ENCODE measurements at places on chromosomes 7 and 10. TPM values are rescaled to one million over a fixed set of nuclear protein-coding genes. Genes with fewer than 3 reads are reported as not detected.

DNA sequence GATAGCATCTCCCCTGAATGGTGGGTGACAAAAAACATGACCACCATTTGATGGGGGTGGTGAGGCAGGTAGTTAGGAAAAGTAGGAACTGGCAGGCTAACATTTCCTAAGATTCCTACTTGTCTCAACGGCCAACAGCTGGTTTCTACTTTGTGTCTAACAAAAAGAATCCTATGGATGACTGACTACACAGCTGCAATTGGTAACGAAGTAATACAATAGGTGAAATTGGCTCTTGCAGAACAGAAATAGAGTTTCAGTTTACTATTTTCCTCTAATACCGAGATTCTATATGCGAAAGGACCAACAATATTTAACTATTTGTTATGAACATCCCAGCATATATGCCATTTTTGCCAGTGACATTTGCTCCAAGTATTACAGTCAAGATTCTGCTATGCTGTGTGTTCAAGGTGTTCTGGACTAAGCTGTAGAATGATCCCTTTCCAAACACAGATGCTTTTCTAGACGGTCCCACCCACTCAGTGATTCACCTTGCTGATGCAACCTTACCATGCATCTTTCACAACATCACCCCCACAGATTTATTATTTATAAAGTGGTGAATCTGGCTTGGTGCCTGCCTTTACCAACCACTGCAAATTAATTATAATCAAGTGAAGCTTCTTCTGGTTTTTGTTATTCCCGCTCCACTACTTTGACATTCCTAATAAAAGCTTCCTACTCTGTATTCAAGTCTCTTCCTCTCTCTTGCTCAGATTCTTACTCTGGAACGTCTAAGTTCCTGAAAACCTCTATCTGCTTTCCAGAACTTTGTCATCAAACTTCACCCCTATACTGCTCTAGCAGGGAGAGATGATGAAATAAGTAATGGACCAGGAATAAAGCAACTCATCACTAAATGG is 16.8 kb downstream of the BBIP1 start:
- DNase-seq: no peak

DNA sequence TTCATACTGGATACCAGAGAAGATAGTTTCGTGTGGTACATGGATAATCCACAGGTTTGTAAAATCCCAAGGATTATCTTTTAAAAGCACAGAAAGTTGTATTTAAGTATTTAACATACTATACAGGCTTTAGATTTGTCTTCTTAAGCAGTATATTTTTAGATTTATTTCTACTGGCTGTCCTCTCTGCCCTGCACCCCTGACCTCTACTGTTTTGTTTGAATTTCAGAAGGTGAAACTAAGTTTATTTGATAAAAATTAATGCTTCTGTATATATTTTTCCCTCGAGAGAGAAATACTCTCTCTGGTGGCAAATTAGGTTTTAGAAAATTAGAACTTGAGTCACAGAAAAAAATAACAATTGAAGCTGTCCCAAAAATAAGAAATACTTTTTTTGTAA is 18.8 kb downstream of the PLEKHA1 start:
- no peak for DNase-seq

Gene TMEM213
- not detected for polyA plus RNA-seq

- no peak for DNase-seq
Observed at GRCh38 chr10:116720241-116720643, 22.1 kb downstream of the HSPA12A start.

DNA sequence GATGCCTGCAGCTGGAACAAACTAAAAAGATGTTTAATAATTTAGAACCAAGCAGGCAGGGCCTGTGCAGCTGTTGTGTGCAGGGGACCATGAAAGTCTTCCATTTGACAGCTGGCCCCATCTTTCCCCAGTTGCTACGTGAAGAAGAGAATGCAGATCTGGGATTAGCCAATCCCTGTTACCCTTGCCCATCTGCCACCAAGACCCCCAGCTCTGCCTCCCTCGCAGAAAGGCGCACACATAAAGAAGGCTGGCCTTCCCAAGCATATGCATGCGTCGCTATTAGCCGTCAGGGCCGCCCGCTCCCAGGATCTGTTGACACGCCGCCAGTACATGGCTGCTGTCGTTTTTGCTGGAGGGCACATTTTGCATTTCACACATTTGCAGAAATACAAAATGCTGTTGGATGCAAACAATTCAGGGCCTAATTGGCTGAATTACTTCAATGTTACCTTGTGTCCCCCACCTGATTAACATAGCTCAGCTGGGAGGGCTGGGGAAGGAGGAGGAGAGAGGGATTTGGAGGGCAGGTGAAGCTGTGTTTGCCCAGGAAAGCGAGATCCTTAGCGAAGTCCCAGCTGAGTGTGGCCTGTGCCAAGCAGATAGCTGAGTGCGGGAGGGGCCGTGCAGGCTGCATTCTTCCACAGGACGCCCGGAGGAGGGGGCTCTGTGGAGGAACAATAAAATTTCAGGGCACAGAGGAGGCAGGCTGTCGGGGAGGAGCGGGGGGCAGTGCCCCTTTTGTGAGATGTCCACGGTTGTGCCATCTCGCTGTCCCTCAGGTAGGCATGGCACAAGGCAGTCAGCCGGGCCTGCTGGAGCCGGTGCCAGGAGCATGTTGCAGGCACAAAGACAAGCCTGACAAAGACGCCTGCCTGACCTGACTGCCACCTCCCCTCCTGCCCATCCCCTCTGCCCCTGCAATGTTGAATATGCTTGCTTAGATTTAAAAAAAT is 443.0 kb upstream of the MKI67 start:
- no peak for DNase-seq

DNA sequence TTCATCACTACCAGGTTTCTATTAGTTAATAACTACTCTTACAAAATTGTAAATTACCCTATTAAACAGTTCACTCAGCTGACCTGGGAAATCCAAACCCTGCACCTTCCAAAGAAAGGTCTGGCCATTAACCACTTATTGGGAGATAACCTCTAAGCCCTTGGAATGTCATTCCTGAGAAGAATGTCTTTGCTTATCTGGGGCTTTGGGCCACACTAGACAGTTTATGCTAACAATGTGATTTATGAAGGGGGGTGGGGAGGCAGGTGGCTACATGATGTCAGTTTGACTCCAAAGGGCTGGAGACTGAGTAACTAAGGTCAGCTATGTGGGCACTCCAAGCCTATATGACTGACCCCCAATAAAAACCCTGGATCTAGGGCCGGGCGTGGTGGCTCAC is 50.7 kb downstream of the AKR1D1 start:
- no peak for DNase-seq

GRCh38 chr10:44832595-44833390 is 78.3 kb upstream of the TMEM72 start:
- DNase-seq: no peak

- DNase-seq: no peak
Observed at GRCh38 chr7:42543953-42544352, 306.9 kb upstream of the GLI3 start.

Gene TMEM184A
- polyA plus RNA-seq: 0.19 TPM

DNA sequence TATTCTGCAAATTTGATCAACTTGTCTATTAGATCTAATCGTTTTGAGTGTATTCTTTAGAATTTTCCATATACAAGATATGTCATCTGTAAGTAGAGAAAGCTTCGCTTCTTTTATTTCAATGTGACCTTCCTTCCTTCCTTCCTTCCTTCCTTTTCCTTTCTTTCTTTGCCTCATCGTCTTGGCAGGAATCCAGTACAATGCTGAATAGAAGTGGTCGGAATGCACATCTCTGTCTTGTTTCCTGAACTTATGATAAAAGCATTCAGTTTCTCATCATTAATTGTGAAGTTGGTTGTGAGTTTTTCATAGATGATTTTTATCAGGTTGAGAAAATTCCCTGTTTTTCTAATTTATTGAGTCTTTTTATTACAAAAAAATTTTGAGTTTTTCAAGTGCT is 300.7 kb upstream of the ZNF32 start:
- no peak for DNase-seq

Gene VAX1
- not detected for polyA plus RNA-seq

GRCh38 chr7:151925446-151926335 is 30.6 kb upstream of the GALNTL5 start:
- peak; percentile 82 for DNase-seq

Gene UCMA
- not detected for polyA plus RNA-seq

DNA sequence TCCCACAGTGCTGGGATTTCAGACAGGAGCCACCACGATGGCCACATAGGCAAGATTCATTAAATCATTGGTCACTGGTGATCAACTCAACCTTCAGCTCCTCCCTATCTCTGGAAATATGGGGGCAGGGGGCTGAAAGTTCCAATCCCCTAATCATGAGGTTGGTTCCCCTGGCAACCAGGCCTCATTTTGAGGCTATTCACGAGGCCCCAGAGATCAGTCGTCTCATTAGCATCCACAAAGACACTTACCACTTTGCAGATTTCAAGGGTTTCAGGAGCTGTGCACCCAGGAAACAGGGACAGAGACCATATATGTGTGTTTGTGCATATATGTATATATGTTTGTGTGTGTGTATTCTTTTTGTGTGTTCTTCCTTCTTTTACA is 7.7 kb upstream of the GUSB start:
- no peak for DNase-seq

DNA sequence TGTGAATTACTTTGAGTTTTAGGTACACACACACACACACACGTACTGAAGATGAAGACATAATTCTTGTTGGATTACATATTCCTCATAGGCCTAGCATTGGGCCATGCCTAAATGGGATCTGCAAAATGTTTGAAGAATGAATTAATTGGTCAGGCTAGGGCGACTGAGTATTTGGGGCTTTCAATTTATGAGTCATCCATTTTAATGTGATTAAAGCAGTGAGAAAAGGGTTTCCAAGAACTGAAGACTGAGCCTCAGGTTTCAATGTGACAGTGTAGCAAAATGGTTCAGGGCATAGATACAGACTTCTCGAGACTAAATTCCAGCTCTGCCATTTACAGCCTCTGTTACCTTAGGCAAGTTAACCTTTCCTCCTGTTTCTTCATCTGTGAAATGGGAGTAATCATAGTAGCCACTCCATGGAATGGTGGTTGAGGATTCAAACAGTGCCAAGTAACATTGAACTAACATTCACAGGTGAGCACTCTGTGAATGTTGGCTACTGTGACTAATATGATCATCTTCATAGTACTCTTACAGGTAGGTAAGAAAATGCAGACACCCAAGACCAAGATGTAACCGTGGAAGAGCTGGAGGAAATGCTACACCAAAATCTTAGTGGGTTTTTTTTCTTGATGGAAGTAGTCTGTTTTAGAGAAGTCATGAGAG is 7.6 kb downstream of the BPGM start:
- DNase-seq: no peak

GRCh38 chr7:150986099-150986512 is 4.7 kb upstream of the NOS3 start:
- no peak for DNase-seq

- DNase-seq: no peak
Observed at GRCh38 chr10:3054183-3054850, 13.0 kb upstream of the PFKP start.

DNA sequence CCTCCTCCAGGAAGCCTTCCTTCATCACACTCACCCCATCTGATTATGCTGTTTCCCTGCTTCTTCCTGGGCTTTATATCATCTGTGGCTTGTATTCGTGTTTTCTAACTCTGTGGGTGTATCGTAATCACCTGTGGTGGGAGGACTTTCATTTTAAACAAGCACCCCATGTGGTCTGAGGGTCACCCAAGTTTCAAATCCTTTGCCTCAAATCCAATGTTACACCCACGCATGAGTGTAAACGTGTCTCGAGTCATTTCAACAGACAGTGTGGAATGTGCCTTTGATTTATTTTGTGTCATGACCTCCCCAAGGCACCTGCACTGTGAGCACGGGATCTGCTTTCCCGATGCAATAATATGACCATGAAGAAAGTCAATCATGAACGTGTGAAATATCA is 17.5 kb upstream of the LYZL2 start:
- no peak for DNase-seq

DNA sequence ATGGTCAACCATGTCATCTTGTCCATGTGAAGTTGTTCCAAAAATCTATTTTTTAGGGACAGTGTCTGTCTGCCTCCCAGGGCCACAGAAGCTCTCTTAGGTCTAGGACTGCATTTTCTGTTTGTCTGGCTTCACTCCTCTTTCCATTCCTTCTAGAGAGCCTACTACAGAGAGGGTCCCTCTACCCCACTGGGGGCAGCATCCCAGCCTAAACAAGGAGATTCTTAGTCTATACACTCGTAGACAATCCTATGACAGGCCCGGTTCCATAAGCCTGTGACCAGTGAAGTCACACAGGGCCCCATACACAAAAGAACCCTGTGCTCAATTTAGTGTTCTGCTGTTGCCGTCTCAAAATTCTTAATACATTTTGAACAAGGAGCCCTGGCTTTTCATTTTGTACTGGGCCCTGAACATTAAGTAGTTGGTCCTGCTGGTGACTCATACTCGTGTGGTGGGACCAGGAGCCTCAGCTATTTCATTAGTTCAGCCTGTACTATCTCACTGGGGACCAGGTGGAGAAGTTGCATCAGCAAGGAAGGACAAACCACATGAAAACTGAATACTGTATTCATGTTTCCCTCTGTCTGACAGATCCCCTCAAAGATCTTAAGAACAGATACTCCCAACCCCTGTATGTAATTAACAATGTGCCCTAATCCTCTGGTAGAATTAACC is 23.5 kb upstream of the FAM180A start:
- no peak for DNase-seq

Gene DKK1
- polyA plus RNA-seq: 7.0 TPM

DNA sequence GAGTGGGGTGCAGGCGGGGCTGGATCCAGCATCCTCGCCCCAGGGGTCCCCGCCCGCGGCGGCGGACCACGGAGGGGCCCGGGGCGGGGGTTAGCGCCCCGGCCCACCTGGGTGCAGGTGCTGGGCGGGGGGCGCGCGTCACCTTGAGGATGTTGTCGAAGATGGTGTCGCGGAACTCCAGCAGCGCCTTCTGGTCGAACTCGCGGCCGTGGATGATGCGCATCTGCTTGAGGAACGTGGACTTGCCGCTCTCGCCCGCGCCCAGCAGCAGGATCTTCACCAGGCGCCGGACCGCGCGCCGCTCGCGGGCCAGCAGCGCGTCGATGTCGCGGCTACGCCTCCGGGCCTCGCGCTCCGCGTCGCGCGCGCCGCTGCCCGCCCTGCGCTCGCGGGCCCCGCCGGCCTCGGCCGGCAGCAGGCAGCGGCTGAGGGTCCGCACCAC is 376 bp downstream of the GNA12 start:
- peak; percentile 46 for DNase-seq

DNA sequence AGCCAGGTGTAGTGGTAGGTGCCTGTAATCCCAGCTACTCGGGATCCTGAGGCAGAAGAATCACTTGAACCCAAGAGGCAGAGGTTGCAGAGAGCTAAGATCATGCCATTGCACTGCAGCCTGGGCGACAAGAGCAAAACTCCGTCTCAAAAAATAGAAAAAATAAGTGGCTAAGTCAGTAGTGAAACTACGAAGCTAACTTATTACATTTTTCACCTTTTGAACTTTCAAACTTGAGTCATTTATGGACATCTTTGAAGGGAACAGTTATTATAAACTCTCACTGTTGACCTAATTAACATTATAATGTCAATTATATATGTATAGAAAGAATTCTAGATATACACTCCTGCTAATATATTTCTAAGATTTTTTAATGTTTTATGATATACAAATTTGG is 541.5 kb upstream of the C7orf33 start:
- DNase-seq: no peak
